ENCODE measurements at places on chromosomes 11 and 22.

DNA sequence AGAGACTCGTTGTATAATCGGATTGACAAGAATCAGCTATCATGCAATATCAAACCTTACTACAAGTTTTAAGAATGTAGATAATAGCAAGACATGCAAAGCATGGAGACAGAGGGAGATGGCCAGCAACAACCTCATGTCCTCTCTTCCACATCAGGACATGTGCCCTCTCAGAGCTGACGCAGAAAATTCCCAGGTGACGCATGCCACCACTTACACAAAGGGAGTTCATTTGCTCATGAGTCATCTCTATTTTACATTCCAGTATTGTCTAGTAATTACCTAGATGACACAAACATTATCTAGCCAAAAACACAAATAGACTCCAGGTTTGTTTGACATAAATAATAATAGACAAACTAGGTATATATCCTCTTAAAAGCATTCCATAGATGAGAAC, 38.1 kb upstream of the OPCML start:
- no peak for DNase-seq

DNA sequence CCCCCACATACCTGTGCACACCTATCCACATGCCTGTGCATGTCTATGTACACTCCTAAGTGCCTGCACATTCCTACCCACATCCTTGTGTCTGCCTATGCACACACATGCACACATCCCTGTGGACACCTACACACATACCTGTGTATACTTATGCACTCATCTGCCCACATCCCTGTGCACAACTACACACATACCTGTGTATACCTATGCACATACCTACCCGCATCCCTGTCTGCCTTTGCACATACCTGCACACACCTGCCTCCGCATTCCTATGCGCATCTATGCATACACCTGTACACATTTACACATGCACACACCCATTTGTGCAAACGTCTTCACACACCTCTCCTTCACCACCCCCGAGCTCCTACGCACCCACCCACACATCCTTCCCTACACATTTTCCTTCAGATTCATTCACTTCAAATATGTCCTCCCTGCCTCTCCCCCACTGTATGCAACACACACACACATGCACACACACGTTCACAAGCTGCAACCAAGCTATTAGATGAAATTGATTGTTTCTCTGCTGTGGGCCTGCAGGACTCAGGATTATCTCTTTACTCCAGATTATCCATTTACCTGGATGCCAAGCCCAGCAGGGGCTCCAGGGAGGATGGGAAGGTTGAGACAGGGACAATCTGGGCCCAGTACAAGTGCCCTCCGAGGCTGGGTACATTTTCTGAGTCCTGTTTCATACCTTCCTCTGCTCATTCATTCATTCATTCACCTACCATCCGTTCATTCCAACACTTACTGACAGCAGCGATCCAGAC, 53.2 kb downstream of the TSPAN18 start:
- no peak for DNase-seq

GRCh38 chr11:6393989-6394670, 3.9 kb downstream of the SMPD1 start:
- DNase-seq: no peak

DNA sequence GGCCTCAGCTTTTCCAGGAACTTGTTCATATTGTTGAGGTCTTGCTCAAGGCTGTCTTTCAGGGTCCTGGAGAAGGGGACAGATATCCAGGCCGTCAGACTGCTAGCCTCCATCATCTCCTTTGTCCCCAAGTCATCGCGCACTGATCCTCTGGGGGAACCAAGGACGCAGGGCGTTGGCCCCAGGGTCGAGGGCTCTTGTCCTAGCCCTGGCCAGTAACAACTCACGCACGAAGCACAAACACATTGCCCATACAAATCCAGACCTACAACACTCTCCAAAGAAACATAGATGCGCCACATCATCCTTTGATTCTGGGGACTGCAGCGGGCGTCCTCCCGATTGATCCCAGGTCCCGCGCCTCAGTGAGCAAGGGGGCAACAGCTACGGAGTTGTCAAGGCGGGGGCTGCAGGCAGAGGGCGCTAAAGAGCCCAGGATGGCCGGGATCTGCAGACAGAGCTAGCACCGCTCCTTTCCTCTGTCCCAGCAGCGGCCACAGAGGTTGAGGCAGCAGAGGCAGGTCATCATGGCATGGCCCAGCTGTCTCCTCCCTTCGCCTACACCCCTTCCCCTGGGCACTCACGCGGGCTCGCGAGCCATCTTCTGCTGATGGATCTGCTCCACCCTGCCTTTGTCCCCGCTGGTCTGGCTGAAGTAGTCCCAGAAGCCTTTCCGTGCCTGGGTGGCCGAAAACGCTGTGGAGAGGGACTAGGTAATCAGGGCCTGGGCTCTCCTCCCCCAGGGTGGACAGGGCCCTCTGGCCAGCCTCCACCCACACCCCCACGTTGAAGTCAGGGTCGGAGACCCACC, 472 bp downstream of the APOA5 start:
- peak; percentile 78 for DNase-seq

- DNase-seq: no peak
These were observed 21.5 kb upstream of the POU2AF1 start for GRCh38 chr11:111400595-111400994.

DNA sequence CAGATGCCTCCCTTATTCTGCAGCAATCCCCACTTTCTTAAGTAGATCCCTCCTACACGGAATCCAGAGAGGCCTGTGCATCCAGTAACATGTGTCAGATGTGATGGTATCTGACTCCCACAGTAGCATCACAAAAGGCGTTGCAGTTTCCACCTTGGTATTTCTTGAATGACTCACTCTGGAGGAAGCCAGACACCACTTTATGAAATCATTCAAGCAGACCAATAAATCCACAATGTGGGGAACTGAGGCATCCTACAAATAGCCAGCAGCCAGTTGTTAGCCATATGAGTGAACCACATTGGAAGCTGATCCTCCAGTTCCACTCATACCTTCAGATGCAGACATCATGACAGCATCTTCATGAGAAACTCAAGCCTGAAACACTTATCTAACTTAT, 798.1 kb downstream of the OPCML start:
- no peak for DNase-seq

GRCh38 chr22:44586351-44586990, 88.4 kb upstream of the RTL6 start:
- DNase-seq: no peak

GRCh38 chr11:88494848-88495247, 157.3 kb upstream of the CTSC start:
- no peak for DNase-seq

- no peak for DNase-seq
These were observed at the start of gene BATF2 for GRCh38 chr11:64996710-64997380. TSS of gene BATF2 (minus strand) at chr11:64996971. CDS start at chr11:64996914, 57 bp downstream.

DNA sequence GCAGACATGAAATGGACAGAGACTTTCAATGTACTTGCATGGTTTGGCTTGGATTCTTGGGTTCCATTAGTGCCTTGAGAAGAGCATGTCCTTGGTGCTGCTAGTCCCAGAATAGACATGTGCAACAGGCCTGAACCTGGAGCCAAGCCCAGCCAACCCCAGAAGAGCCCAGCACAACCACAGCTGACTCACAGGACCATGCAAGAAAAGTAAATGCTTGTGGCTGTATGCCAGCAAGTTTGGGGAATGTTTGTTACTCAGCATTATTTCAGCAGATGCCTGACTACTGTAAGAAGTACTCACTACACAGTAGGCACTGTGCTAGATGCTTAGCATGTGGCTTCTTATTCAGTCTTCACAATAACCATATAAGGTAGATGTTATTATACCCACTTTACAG, 39.2 kb upstream of the HMGXB4 start:
- no peak for DNase-seq

- DNase-seq: no peak
These were observed 3.0 kb downstream of the CNIH2 start for GRCh38 chr11:66281001-66281400.

DNA sequence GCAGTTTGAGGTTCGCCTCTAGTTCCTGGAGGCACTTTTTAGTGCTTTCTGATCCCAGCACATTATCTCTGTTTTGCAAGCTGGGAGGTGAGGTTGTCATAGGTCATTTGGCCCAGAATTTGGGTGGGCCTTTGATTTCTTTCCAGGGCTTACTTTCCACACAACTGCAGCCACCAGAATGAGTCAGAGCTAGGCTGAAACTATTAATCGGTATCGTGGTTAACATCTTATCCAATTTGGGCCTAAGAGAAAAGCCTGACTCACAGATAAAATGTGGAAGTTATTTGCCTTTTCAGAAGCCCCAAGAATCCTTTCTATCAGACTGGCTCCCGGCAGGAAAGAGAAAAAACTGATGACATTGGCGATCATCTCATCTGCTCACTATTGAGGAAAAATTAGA, 166.4 kb downstream of the KIRREL3 start:
- DNase-seq: no peak
